Tibial artery (tissue), 4 donors: ENCODE measurements at places on chromosomes 5 and 9.
A peak's percentile ranks its signal among the peaks of the same experiment; 100 is the strongest.

GRCh38 chr9:81829195-81829882 is 98.9 kb upstream of the SPATA31D4 start:
- no peaks in the 10 kb centered on the region for H3K36me3 ChIP-seq
- H3K4me3 ChIP-seq, result no peak overlapping the region
- no peak for DNase-seq
- no peaks in the 10 kb centered on the region for H3K4me1 ChIP-seq

DNA sequence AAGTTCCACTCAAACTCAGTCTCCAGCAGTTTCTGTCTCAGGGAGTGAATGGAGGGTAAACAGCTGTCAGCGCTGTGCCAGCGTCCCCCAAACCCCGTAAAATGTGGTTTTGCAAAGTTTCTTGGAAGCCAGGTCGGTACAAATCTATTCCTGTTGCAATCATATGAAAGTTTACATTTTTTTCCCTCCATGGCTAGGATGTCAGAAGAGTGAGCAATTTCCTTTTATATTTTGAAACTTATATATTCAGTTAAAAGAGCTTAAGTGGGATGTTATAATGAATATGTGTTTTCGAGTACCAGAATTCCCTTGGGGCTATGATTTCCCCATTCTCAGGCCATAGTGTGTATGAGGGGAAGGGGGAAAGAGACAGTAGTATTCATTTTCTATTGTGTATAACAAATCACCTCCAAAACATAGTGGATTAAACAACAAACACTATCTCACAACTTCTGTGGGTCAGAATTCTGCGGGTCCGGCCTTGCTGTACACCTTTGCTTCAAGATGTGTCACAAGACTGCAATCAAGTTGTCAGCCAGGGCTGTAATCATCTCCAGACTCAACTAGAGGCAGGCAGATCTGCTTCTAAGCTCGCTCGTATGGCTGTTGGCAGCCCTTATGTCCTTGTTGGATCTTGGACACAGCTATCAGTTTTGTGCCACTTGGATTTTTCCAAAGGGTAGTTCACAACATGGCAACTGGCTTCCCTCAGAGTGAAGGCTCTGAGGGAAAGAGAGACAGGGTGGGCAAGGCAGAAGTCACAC is 107.4 kb downstream of the SNX18 start:
- no peaks in the 10 kb centered on the region for H3K36me3 ChIP-seq
- H3K27me3 ChIP-seq, result no peaks in the 10 kb centered on the region
- DNase-seq, result no peak

- H3K36me3 ChIP-seq, result no peaks in the 10 kb centered on the region
- no peak overlapping the region for H3K27ac ChIP-seq
- no peak overlapping the region for H3K4me3 ChIP-seq
- peak; percentile 64 for DNase-seq
Observed at GRCh38 chr9:124218438-124218982, 39.2 kb upstream of the NEK6 start.

- no peak overlapping the region for H3K4me3 ChIP-seq
- no peak for DNase-seq
- no peaks in the 10 kb centered on the region for H3K36me3 ChIP-seq
- no peaks in the 10 kb centered on the region for H3K27me3 ChIP-seq
- no peak overlapping the region for H3K27ac ChIP-seq
Observed at GRCh38 chr5:174338185-174339010, 292.9 kb downstream of the NSG2 start.

GRCh38 chr5:136309932-136310598 is 55.3 kb downstream of the TRPC7 start:
- no peak overlapping the region for H3K4me3 ChIP-seq
- no peak overlapping the region for H3K27ac ChIP-seq
- no peak for DNase-seq
- no peaks in the 10 kb centered on the region for H3K4me1 ChIP-seq

DNA sequence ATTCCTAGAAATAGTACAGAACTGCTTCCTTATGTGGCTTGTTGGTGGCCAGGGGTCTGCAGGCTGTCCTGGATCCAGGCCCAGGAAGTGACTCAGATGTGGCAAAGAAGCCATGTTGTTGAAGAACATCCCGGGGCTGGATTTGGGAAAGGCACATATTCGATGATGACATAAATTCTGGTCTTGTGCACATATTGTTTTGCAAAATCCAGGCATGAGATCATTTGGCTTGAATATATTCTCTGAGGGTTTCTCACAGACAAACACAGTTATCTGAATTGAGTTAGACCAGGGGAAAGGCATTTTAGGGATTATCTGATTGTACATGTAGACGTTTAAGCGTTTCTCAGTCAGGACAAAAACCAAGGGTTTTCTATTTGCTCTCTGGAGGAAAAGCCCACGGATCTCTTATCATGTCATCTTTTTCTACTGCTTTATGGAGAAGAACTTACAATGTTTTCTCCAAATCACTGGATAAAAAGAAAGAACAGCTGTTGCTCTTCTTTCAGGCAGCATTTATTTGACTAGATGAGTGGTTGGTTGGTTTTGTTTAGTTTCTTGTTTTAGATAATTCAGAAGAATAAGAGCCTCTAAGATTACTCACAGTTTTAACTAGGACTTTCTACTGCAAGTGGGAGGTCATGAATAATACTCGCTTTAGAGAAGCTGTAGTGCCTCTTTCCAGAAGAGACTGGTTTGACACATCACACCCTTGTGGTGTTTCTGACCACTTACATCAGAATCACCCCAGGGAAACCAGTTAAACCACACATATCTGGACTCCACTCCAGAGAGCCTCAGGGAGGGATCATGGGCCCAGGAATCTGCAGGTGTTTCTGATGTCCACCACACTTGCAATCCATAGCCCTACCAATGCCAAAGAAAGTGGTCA is 29.5 kb upstream of the LHFPL2 start:
- no peaks in the 10 kb centered on the region for H3K27me3 ChIP-seq
- DNase-seq, result peak; percentile 85
- H3K36me3 ChIP-seq, result no peaks in the 10 kb centered on the region
- H3K4me1 ChIP-seq, result peaks cover 19% of the 10 kb centered on the region
- H3K4me3 ChIP-seq, result no peak overlapping the region

DNA sequence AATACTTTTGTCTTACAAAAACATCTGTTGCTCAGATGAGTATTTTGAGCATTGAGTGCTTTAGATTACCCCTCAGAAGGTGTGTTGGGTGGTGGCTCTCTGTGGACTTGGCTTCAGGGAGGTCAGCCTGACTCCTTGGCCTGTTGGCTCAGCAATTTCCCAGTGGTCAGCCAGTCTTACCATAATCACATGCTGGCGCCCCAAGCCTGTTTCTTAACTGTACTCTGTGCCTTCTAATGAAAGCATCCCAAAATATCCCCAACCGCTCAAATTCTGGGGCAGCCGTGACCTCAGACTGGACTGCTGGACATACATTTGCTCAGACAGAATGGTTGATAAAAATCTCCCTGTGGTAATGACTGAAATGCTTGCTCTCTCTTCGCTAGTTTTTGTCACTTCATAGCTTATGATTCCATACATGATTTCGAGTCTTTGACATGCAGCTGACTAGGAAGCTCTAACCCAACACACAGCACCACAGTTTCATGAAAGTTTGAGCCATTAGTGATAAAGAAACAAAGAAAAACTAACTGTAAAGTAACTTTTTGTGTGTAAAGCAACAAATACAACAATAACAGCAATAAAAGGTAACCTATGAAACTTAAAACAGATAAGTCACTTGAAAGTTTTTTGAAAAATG is 562.2 kb upstream of the MEF2C start:
- H3K4me1 ChIP-seq, result no peaks in the 10 kb centered on the region
- no peaks in the 10 kb centered on the region for H3K27me3 ChIP-seq
- H3K27ac ChIP-seq, result no peak overlapping the region
- no peak overlapping the region for H3K4me3 ChIP-seq
- no peak for DNase-seq
- no peaks in the 10 kb centered on the region for H3K36me3 ChIP-seq

DNA sequence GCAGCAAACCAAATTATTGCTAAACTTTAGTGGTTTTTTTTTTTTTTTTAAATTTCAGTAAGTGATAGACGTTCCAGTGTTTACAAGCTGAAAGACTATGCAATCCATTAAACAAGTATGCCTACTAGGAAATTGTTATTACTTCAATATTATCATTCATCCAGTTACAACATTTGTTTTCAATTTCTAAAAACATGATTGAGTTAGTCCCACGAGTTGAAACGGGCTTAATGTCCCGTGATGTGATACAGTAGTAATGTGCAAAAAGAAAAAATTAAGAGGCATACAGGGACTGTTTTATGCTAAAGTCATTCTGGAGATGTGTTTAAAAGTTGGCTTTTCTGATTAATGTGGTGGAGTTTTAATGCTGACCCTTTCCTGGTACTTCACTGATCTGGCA is 550.3 kb upstream of the DMAC1 start:
- no peak overlapping the region for H3K27ac ChIP-seq
- DNase-seq, result no peak
- no peaks in the 10 kb centered on the region for H3K27me3 ChIP-seq

GRCh38 chr5:150644514-150644913 is 4.1 kb downstream of the SYNPO start:
- H3K27me3 ChIP-seq, result no peaks in the 10 kb centered on the region
- DNase-seq, result no peak
- H3K27ac ChIP-seq, result peak overlapping the region; percentile 83
- peaks cover 7% of the 10 kb centered on the region for H3K4me1 ChIP-seq
- peaks cover 16% of the 10 kb centered on the region for H3K36me3 ChIP-seq

DNA sequence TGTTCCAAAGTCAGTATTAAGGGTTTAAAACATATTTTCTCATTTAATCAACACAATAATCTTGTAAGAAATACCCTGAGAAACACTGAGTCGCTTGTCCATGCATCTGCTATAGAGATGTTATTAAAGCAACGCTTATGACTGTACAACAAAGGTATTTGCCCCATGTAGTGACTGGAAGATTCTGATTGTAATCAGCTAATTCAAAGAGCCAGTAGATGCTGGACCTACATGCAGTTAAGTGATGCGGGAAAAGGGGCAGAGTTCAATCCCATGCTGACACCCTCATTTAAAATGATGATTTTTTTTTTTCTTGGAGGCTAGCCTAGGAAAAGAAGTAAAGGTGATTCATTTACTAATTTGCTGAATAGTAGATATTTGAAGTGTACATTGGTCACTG is 149.3 kb upstream of the MTAP start:
- no peak for DNase-seq
- H3K4me1 ChIP-seq, result no peaks in the 10 kb centered on the region
- H3K27ac ChIP-seq, result no peak overlapping the region
- no peaks in the 10 kb centered on the region for H3K36me3 ChIP-seq
- no peak overlapping the region for H3K4me3 ChIP-seq

GRCh38 chr9:128416014-128416413 is 4.6 kb upstream of the CERCAM start:
- DNase-seq, result no peak
- no peaks in the 10 kb centered on the region for H3K36me3 ChIP-seq
- H3K27me3 ChIP-seq, result no peaks in the 10 kb centered on the region
- no peak overlapping the region for H3K27ac ChIP-seq

- no peak overlapping the region for H3K4me3 ChIP-seq
- no peak overlapping the region for H3K27ac ChIP-seq
- peaks cover 10% of the 10 kb centered on the region for H3K4me1 ChIP-seq
- no peak for DNase-seq
Observed at GRCh38 chr9:127166651-127167524, 44.5 kb upstream of the ANGPTL2 start.
